ENCODE measurements at places on chromosomes 11 and 22.

- DNase-seq, result no peak
These were observed 19.2 kb upstream of the CASP12 start for GRCh38 chr11:104917271-104918112.

- no peak for DNase-seq
These were observed 49.7 kb upstream of the SHISAL1 start for GRCh38 chr22:44362249-44363012.

GRCh38 chr22:43882122-43882767, 9.6 kb downstream of the PNPLA5 start:
- DNase-seq, result no peak

DNA sequence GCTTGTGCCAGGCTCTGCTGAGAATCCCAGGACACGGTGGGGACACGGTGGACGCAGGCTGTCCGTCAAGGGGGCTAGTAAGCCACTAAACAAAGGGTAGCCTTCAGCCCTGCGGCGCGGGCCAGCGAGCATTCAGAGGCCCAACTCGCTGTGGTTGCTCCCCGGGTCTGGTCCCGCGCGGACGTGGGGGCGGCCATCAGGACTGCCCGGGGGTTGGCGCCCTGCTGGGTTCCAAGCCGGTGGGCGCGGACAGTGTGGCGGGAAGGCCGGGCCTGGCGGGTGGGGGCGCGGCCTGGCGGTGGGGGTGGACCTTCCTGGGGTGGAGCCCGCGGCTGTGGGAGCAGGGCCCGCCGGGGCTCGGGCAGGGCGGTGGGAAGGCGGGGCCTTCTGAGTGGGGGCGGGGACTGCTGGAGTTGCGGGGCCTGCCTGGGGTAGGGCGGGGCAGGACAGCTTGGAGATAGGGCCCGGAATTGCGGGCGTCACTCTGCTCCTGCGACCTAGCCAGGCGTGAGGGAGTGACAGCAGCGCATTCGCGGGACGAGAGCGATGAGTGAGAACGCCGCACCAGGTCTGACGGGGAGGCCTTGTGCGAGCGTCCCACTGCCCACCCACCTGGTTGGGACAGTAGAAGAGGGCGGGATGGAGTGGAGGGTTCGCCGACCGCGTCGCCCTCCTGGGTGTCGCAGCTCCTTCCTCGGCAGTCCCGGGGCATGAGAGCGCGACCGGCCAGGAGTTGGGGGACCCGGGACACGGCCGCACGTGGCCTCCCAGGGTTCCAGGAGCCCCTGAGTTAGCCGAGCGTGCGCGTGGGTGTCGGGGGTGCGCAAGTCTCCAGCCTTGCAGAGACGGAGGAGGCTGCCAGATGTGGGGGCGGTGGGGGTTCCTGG, at the start of gene SERHL2:
TSS of gene SERHL2 (plus strand) at position 482 of the 887 bp plus-strand sequence. CDS start at position 547, 65 bp downstream.
- no peak for DNase-seq

- no peak for DNase-seq
These were observed 50.5 kb downstream of the LRP5 start for GRCh38 chr11:68362801-68363379.

- DNase-seq, result no peak
These were observed 260.8 kb downstream of the LARGE1 start for GRCh38 chr22:33659448-33659847.

DNA sequence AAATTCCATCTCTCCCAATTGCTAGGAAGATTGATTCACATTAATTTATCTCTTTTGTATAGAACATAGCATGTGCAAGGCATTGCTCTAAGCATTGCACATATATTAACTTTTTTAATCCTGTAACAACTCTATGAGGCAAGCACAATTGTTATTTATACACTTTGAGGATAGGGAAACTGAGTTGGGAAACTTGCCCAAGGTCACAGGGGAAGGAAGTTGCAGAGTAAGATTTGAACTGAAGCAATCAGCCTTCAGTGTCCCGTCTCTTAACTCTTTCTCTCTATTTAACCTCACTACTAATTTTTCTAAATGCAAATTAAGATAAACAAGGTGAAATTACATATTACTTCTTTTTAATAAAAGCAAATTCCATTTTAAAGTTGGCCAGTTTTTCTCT, 22.2 kb downstream of the OR56B4 start:
- DNase-seq, result no peak

DNA sequence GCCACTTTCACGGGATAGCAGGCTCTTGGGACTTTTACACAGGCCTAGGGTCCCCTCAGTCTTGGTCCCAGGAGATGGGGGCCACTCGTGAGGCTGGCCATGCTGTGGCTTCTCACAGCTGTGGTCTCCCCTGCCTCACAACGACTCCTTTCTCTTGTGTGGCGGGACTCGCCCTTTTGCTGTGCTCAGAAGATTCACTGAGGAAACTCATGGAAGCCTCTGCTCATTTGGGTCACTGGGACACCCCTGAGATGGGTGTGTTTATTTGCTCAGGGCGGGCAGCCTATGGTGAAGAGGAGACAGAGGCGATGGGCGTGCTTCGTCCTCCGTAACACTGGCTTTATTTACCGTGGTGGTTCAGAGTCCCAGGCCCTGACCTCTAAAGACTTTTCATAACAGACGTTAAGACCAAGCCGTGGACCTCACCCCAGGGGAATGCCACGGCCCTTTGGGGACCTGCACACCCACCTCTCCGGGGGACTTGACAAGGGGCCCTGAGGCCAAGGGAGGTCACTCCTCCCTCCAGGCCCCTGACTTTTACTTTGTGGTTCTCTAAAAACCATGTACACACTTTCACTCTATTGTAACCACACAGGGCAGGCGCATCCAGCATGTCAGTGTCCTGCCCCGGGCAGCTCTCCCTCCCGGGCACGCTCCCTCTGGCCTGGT, 15.5 kb downstream of the TEF start:
- no peak for DNase-seq

DNA sequence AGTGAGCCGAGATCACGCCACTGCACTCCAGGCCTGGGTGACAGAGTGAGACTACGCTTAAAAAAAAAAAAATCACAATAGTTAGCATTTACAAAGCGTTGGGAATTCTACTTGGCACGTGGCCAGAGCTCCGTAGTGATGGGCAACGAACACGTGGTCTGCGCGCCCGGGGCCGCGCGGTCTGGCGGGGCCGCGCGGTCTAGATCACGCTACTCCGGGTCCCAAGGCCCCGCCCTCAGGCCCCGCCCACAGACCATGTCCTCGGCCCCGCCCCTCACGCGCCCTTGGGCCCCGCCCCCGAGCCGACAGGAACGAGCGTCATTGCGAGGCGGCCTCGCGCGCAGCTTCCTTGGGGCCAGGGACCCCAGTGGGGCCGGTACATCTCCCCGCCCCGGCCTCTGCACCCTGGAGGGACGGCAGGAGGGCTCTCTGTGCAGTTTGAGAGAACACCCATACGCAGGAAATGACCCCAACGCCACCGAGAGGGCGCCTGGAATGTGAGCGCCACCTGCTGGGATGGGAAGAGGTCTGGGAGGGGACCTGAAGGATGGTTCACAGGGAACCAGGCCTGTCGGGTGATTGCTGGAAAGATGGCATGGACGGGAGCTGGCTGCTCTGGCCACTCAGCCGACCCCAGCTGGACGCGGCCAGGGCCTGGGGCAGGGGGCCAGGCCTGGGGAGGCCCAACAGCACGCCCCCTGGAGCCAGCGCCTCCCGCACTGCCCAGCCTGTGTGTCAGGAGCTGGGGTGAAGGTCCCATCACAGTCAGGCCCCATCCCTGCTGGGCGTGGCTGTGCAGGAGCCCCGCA, 2.0 kb upstream of the PTDSS2 start:
- peak; percentile 50 for DNase-seq

DNA sequence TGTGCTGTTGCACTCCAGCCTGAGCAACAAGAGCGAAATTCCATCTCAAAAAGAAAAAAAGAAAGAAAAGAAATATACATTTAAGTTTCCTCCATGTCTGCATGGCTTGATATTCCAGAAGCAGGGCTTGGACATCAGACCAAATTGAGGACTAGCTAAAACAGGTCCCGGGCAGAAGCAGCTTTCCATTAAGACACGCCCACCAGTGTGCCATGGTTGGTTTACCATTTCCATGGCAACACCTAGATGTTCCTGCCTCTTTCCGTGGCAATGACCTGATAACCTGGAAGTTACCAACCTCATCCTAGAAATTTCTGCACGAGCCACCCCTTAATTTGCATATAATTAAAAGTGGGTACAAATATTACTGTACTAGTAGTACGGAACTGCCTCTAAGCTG, 111.3 kb downstream of the NAT10 start:
- no peak for DNase-seq

GRCh38 chr11:65129649-65130441, 4.5 kb downstream of the SYVN1 start:
- DNase-seq, result no peak

DNA sequence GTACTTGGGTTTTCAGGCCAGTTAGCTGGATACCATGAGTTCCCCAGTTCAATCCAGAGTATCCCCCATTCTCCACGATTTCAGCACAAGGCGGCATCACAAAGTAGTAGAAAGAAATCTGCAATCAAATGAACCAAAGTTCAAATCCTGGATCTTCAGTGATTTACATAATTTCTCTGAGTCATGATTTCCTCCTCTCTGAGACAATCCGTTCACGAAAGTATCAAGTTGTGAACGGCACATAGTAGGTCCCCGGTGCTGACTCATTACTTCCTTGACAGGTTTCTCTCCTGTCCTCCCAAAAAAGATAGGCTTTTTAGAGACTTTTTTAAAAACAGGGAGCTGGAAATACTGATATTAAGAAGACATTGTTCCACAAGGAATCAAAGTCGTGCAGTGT, 69.1 kb upstream of the AKIP1 start:
- DNase-seq, result no peak

- no peak for DNase-seq
These were observed 23.7 kb upstream of the CBX7 start for GRCh38 chr22:39176143-39176713.

- no peak for DNase-seq
These were observed 98.9 kb downstream of the TRAF6 start for GRCh38 chr11:36411202-36411640.

GRCh38 chr11:15828215-15828853, 528.0 kb downstream of the SOX6 start:
- no peak for DNase-seq

- DNase-seq, result no peak
These were observed 118.1 kb downstream of the ATM start for GRCh38 chr11:108340973-108341372.

DNA sequence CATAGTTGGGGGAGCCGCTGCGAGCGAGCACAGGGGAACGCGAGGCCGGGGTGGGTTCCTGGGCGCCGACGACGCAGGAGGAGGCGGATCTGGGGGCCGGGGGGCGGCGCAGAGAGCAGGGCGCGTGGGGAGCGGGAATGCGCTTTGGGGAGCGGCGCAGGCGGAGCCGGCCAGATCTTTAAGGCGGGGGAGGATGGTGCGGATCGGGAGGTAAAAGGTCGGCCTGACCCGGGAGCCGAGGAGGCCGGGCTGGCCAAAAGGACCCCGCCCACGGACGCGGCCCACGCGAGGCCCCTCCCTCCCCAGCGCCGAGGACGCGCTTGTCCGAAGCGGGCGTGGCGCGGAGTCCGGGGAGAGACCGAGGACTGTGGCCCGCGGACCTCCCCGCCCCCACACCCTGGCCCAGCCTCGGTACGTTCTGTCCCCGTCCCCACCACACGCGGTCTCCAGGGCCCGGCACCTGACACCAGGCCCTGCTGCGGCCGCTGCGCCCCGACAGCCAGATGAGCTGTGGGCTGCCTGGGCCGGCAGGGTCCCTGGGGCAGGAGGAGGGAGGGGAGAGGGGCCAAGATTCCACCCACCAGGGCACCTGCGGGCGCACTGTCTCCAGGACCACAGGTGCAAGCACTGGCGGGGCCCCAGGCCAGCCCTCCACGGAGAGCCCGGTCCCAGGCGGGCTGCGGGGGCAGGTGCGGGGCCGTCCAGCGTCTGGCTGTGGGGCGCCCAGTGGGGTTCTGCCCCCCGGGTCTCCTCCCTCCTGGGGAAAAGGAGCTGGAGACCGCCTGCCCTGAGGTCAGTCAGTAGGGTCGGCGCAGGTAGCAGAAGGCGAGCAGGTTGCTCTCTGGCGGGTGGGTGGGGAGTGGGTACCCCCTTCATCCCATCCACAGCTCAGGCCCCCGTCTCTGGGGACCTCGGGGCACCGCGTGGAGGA, 10.9 kb downstream of the PIM3 start:
- DNase-seq, result no peak

GRCh38 chr11:439315-440064, 2.3 kb downstream of the ANO9 start:
- DNase-seq, result no peak

GRCh38 chr22:17140826-17141766, 18.0 kb downstream of the HDHD5 start:
- no peak for DNase-seq

DNA sequence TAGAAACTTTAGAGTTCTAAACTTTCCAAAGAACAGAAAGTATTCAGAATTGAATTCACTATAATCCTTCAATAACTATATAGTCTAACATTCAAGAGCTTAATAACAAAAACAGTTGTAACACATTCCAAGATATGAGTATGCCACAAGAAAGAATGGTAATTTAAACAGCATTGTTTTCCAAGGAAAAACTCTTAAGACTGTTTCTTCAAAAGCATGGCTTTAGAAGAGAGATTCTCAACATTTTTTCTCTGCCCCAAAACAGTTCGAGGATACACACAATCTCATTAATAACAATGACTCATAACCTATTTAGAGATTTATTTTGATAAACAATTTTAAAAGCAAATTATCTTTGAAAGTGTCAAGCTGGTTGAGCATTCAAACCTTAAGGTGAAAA, 16.7 kb upstream of the ARHGAP32 start:
- no peak for DNase-seq
